ENCODE measurements at places on chromosomes 6 and 20.

- peak; percentile 17 for DNase-seq
Measured at GRCh38 chr6:149963212-149963461, 606 bp upstream of the ULBP1 start.

- no peak for DNase-seq
Measured at GRCh38 chr6:120990866-120991265, 343.4 kb downstream of the TBC1D32 start.

DNA sequence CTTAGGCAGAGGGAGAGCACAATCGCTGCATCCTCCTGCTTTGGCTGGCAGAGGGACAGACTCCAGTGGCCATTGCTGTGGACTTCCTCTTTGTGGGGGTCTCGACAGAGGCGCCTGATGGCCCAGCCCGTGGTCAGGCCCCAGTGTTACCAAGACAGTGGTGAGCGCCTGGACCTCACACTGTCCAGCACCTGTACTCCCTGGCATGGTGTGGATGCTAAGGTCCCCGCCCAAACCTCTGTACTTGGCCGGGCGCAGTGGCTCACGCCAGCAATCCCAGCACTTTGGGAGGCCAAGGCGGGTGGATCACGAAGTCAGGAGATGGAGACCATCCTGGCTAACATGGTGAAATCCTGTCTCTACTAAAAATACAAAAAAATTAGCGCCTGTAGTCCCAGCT is 2.3 kb upstream of the NTSR1 start:
- DNase-seq = no peak

DNA sequence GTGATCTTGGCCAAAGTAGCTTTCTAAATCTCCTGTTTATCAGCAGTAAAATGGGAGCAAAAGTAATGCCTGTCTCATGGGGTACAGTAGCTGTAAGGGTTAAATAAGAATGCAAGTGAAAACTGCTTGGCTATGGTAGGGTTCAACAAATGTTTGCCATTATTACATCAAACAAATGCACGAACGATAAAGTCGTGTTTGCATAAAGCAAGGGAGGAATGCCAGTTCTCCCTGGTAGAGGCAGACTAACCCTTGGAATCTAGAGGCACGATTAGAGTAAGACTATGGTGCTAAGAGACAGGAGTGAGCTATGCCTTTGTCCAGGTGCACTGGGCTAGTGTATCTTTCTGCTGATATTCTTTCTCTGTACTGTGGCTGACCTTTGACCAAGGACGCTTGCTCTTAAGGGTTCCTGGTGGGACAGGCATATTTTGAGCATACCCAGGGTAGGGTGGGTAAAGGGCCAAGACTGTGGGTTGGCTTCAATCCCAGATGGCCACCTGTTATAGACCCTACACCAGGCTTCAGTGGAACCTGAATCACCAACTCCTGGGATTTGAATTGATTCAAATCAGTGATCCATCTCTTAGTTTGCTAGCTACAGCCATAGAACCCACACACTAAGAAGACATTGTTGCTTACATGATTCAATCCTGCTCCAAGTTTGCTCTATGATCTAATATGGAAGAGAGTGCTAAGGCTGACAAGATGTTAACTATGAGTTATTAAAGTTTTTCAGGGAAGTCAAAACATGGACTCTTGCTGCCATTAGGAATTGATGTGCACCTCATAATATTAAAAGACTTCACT is 139.9 kb downstream of the CCDC170 start:
- DNase-seq = no peak

- no peak for DNase-seq
Measured at GRCh38 chr6:95274686-95275235, 302.6 kb upstream of the MANEA start.

DNA sequence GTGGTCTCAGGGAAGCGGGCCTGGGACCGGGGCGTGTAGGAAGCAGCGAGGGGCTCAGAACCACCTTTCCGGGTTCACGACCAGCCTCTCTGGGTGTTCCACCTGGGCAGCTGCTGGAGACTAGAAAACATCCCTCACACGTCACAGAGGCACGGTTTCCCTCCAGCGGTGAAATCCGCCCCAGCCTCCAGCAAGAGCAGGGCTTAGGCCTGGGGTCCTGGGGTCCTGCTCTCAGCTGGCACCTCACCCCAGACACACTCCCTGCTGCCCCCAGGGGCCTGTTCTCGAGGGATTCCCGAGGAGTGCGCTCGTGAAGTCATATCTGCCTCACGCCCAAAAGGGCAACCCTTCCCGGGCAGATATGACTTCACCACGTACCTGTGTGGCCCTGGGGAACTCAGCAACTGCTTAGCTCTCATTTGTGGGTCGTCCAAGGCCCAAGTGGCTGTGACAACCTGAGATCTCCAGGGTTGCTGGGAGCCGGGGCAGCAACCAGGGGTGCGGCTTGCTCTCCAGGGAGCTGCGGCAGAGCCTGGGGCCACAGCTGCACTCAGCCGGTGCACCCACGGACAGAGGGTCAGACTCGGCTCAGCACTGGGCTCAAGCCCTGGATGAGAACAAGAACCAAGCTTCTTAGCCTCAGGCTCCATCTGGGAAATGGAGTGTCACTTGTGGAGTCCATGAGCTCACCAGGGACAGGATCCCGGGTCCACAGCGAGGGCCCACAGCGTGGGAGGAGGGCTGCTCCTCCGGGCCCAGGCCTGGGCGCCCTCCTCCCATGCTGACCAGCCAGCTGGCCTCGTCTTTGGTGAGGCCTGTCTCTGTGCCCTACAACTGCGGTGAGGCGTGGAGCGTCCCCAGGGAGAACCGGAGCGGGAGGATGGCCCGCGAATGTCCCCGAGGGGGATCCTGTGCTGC is 661 bp downstream of the FNDC11 start:
- DNase-seq = no peak

DNA sequence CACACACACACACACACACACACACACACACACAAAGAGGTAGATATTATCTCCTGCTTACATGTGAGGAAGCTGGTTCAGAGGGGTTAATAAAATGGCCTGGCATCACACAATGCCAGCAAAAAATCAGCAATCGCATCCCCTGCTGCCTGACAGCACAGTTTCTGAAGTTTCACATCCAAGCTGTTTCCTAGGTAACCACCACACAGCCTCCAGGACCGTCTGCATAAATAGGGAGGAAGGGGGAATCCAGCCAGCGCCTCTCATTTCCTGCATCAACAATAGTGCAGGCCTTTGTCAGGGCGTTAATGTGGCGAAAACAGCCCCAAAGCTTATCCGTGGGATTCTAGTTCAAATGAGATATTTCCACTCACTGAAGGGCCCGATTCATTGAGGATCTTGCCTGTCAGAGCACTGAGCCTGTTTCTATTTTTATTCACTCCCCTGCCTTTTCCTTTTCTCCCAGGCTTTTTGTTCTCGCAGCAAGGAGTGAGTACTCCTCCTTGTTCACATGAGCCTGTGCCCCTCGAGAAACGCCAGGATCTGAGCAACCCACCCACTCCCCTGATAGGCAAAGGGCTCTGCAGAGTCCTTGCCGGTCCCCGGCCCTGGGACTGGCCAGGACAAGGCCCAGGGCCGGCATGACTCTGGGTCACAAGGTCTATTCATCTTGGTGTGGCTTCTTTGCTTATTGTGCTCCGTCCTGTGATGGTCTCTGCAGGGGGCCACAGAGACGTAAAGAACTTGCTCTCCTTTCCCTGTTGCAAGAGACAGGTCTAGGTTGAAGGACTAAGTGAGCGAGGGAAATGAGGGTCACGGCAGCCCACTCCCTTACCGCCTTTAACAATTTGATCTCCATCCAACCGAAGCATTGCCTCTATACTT is 32.7 kb downstream of the TUBB2B start:
- DNase-seq = no peak

DNA sequence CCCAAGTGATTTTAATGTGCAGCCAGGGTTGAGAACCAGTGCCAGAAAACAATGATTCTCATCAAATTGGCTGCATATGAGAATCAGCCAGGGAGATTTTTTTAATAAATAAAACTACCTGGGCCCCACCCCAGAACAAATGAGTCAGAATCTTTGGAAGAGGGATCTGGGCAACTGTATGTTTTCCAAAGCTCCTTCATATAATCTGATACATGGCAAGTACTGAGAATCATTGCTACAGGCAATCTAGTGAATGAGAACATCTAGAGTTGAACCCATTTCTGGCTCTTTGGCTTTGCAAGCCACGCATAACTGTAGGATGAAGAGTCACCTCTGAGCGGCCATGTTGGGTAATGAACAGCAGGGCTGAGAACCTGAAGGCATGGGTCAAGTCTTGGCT is 26.1 kb upstream of the DSP start:
- no peak for DNase-seq

DNA sequence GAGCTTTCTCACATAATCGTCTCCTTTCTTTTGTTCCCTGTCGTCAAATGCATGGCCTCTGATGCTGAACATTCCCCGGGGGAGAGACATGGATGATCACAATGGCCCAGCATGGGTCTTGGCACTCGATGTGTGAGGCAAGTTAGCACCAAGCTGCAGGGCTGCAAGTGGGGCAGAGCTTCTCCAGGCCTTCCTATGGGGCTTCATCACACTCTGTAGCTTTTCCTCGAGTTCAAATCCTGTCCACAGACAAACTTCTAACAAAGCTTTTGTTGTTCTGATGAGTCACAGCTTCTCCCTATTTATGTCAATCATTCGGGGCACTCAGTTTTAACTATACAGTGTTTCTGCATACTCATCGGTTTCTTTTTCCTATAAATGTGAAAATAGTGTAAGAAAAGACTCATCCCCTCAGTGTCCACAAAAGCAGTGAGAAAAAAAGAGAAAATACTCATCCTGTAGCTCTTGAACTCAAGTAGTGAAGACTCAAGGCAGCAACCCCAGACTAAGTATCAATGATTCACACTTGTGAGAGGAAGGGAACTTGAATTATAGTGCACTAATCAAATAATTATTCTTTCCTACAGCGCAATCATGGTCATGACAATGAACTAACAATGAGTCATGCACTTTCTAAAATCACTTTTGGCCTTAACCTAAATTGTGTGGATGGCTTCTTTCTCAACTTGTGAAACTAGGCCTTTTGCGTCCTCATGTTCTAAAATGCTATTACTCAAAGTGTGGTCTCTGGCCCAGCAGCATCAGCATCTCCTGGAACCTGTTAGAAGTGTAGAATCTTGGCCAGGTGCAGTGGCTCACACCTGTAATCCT is 68.4 kb upstream of the NOX3 start:
- DNase-seq = no peak

- no peak for DNase-seq
Measured at GRCh38 chr6:135815216-135815615, 36.3 kb upstream of the PDE7B start.

- no peak for DNase-seq
Measured at GRCh38 chr6:158697811-158698210, 48.0 kb downstream of the SYTL3 start.

DNA sequence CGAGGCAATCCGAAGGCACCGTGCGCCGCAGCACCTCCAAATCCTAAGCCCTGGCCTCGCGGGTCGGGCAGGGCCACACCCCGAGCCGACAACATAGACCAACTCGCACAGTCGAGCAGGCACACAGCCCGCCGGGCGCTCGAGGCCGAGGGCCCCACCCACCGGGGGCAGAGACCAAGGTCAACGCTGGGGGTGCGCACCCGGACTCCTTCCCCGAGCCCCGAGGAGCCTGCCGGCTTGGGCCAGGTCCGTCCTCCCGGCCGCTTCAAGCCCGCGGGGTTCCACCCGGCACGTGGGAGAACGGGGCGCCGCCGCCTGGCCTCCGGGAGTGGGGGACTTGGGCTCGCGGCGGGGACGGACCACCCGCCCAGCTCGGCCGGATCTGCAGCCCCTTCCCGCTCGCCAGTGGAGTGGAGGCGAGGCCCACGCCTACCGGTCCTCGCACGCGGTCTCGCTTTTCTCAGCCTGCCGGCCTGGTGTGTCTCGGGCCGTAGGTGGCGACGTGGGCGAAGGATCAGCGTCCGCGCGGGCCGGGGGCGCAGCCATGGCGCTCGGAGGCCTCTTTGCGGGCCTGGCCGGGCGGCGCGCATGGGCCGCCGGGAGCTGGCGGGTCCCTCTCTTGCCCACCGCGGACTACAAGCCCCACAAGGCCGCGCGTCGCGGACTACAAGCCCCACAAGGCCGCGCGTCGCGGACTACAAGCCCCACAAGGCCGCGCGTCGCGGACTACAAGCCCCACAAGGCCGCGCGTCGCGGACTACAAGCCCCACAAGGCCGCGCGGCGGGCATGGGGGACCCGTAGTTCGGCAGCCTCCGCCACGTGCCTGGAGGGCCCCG is at the start of gene UCKL1:
Gene UCKL1 (minus strand): TSS at position 590 of the 837 bp plus-strand sequence. CDS start 44 bp downstream, at position 546.
- peak; percentile 51 for DNase-seq

DNA sequence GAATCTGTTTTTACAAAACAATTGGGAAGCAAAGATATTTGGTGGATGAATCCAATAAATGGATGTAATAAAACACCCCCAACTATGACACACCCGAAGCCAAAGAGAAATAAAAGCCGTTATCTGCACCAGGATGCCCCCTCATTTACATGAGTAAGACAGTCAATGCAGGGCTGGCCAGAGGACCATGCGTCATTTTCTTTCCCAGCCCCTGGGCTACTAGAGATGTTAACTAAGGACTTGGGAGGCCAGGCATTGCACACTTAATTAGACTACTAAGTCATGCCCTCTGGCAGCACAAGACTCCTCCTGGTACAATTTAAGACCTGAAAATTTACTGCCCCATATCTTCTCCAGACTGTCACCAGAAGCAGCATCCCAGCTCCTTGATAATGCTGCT is 3.2 kb downstream of the LEMD2 start:
- DNase-seq = no peak

GRCh38 chr6:79077715-79078074 is 359 bp downstream of the PHIP start:
- DNase-seq = no peak

GRCh38 chr6:106731144-106731842 is 101.9 kb downstream of the QRSL1 start:
- DNase-seq = no peak

- DNase-seq = no peak
Measured at GRCh38 chr20:37938181-37938750, 35.3 kb downstream of the VSTM2L start.

GRCh38 chr6:13814938-13815575 is 700 bp upstream of the MCUR1 start:
- DNase-seq = no peak

- DNase-seq = no peak
Measured at GRCh38 chr20:57374931-57375651, 16.1 kb upstream of the RBM38 start.

GRCh38 chr20:11849270-11849915 is 68.3 kb upstream of the BTBD3 start:
- no peak for DNase-seq

- DNase-seq = peak; percentile 60
Measured at GRCh38 chr6:149060985-149061760, 256.3 kb upstream of the TAB2 start.

DNA sequence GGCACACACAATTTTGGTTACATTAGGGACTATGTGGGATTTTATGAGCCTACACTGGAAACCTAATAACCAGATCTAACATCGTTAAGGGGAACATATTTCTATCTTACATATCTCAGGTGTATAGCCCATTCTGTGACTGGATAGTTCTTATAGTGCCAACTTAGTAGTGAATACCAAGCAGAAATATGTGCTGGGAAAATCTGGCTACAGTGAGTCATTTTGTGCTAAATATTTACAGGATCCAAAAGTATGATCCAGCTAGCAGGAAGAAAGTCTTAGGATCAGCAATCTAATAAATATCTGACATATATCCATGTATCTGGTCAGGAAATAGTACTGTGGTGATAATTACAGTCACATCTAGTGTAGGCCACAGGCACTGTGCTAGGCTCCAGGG is 94.6 kb upstream of the INSM1 start:
- no peak for DNase-seq

GRCh38 chr6:23218751-23219150 is 649.4 kb downstream of the HDGFL1 start:
- DNase-seq = no peak

Data from HFF-Myc (cell line).